ENCODE measurements at places on chromosomes 7 and 10.

DNA sequence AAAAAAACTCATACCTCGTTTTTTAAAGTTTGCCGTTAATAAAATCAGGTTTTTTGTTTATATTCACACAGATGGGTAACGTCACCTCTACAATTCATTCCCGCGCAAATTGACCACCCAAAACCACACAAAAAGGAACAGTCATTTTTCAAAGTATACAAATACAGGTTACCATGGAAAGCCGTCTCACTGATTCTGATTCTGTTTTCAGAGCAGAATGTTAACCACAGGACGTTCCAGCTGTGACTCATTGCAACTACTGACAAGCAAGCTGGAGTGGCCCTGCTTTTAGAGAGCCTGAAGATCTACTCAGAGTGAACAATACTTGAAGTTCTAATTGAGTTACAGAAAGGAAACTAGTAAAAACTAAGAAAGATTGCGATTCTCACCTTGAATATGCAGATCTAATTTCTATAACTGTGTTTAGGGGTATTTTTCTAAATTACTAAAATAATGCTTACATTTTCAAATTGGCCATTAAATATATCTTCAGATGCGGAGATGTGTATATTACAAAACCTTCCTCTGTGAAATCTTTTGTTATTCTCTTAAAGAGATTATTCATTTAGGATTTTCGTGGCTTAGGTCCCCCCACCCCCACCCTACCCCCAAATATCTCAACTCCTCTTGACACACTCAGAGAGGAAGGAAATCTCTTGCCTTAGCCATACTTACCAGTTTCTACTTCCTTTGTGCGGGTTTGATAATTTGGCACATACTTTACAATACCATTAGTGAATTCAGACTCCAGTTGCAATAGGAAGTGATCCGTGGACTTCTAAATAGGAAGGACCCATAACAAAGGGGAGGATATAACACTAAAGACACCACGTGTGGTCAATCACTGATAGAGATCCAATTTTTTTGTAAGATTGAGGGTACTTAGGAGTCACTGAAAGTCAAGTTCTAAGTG is 106.0 kb downstream of the CUBN start:
- peak; percentile 97 for DNase-seq

- no peak for DNase-seq
Measured at GRCh38 chr10:126061526-126061925, 165.2 kb downstream of the FANK1 start.

GRCh38 chr7:74619235-74619860 is 38.2 kb upstream of the GTF2I start:
- no peak for DNase-seq

GRCh38 chr7:15559416-15559928 is 2.3 kb downstream of the AGMO start:
- no peak for DNase-seq

GRCh38 chr7:42868480-42868879 is 43.4 kb downstream of the C7orf25 start:
- peak; percentile 34 for DNase-seq
